Activated naive CD4-positive, alpha-beta T cell (primary cell): ENCODE measurements at places on chromosomes 7 and 10.

DNA sequence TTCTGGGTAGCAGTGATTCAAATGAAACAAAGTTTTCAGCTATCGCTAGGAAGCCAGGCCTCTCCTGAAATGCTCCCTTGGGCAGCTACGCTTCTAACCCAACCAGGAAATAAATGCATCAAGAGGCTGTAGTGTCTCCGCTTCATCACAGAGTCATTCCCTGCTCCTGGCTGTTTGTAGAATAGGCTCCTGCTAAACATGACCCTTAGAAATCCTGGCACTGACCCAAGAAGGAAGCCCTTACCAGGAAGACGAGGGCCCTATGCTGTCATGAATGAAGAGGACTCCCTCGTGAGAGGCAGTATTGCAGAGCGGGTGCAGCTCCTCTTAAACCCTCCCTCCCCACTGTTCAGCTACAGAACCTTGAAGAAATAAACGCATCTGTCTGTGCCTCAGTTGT is 48.3 kb downstream of the NOD1 start:
- DNase-seq: no peak

DNA sequence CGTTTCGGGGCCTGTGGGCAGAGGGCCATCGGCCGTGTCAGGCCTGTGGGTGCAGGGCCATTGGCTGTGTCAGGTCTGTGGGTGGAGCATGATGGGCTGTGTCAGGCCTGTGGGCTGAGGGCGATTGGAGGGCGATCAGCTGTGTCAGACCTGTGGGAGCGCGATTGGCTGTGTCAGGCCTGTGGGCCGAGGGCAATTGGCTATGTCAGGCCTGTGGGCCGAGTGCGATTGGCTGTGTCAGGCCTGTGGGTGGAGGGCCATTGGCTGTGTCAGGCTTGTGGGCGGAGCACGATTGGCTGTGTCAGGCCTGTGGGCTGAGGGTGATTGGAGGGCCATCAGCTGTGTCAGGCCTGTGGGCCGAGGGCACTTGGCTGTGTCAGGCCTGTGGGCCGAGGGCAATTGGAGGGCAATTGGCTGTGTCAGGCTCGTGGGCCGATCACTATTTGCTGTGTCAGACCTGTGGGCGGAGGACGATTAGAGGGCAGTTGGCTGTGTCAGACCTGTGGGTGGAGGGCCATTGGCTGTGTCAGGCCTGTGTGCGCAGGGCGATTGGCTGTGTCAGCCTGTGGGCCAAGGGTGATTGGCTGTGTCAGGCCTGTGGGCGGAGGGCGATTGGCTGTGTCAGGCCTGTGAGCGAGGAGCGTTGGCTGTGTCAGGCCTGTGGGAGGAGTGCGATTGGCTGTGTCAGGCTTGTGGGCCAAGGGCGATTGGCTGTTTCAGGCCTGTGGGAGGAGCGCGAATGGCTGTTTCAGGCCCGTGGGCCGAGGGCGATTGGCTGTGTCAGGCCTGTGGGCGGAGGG is 54.1 kb downstream of the DYNC2I1 start:
- DNase-seq: no peak

- DNase-seq: no peak
These were observed 203.4 kb downstream of the KIF20B start for GRCh38 chr10:89904755-89905154.

- DNase-seq: no peak
These were observed 154.4 kb upstream of the NPY start for GRCh38 chr7:24129597-24129996.

DNA sequence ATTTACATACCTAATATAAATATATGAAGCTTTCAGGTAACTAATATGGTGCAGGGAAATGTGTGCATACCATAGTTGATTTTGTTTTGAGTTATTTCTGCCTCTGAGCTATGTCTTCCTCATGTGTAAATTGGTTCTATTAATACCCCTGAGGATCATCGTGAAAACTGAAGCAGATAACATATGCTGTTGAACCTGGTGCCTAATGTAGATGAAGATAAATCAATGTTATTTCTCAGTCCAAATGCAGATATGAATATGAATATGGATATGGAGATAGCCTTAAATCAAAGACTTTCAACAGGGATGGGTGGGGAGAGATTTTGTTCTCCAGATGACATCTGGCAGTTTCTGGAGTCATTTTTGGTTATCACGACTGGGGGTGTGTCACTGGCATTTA is 122.3 kb upstream of the ANKRD30A start:
- DNase-seq: no peak

GRCh38 chr10:63027531-63027930 is 105.6 kb upstream of the NRBF2 start:
- no peak for DNase-seq

DNA sequence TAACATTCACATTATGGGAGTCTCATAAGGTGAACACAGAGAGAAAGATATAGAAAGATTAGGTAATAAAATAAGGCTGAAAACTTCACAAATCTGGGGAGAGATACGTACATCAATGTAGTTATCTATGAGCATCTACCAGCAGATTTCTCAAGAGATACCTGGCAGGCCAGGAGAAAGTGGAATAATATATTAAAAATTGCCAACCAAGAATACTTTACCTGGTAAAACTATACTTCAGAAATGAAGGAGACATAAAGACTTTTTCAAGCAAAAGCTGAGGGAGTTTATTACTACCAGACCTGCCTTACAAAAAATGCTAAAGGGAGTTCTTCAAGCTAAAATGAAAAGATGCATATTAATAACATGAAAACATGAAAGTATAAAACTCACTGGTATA is 78.8 kb upstream of the COMTD1 start:
- DNase-seq: no peak

GRCh38 chr10:14736600-14737081 is 38.1 kb downstream of the FAM107B start:
- DNase-seq: no peak

DNA sequence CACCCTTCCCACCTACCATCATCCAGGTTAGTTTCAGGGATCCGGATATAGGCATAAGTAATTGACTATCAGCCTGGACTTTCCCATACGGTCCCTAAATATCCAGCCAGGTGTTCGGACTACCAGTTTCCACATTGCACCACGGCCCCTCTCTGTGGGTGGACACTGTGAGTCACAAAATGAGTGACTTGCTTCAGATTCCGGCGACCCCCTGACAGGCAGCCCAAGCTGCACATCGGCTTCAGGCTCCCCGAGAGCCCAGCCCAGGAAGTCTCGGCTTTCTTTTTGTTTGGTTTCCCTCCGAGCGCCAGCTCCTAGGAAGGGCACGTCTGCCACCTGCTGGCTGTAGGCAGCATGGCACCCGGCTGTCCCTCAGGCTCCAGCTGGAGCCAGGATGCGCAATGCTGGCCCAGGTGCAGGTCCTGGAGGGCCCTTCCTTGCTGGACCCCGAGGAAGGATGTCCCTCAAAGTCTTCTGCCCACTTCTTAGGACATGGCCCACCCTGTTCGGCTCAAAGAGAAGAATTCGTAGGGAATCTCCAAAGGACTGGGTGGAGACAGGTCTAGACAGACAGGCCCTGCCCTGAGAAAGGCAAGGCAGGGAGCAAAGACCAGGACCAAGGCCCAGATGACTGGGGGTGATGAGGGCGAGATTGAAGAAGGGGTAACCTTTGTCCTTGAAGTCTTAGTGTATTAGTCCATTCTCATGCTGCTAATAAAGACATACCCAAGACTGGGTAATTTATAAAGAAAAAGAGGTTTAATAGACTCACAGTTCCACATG is 10.6 kb downstream of the HABP2 start:
- peak; percentile 48 for DNase-seq

DNA sequence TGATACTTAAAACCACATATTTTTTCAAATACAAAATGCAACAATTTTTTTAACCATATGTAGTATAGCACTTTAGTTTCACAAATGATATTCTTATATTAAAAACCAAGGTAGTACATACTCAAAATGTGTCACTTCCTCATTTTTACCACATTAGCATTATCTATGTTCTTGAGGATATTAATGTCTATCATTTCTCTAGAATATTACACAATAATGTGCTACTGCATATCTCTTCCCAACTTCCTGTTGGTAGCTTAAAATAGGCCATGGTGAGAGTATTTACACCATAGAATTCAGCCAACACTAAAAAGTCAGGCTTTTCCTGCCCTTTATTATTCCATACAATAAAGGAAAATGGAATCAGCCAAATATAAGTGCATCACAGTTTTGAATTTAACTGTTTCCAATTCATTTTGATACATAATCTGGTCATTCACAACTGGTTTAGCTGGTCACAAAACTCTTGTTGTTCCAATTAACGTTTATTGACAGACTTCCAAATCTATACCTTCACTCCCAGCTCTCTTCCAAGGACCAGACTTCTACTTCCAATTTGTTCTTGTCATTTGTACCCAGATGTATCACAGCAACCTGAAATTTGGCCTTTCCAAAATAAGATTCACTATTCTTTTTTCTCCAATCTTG is 20.0 kb upstream of the LRRC17 start:
- no peak for DNase-seq

- no peak for DNase-seq
These were observed 244.4 kb downstream of the RPS24 start for GRCh38 chr10:78278058-78278404.

- no peak for DNase-seq
These were observed 606.4 kb downstream of the TNS3 start for GRCh38 chr7:46975493-46975892.

DNA sequence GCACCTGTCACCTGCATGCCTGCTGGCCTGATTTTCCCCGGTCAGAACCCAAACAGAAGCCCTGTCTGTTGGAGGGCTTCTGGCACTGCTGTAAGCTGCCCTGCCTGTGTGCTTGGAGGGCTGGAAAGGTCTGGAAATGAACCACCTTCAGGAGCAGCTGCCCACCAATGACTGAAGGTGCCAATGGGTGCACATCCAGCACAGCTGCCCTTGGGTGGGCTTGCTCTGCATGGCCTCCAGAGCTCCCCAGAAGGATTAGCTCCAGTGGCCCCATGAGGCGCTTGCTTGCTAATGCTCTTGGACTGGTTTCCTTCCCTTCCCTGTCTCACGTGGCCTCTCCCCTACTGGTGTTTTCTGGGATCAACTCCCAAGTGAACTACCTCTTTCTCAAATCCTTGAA is 43.2 kb downstream of the WDFY4 start:
- DNase-seq: no peak

- no peak for DNase-seq
These were observed 26.9 kb downstream of the BAG3 start for GRCh38 chr10:119677904-119678755.

GRCh38 chr10:69458430-69459100 is 7.3 kb downstream of the TSPAN15 start:
- DNase-seq: no peak

DNA sequence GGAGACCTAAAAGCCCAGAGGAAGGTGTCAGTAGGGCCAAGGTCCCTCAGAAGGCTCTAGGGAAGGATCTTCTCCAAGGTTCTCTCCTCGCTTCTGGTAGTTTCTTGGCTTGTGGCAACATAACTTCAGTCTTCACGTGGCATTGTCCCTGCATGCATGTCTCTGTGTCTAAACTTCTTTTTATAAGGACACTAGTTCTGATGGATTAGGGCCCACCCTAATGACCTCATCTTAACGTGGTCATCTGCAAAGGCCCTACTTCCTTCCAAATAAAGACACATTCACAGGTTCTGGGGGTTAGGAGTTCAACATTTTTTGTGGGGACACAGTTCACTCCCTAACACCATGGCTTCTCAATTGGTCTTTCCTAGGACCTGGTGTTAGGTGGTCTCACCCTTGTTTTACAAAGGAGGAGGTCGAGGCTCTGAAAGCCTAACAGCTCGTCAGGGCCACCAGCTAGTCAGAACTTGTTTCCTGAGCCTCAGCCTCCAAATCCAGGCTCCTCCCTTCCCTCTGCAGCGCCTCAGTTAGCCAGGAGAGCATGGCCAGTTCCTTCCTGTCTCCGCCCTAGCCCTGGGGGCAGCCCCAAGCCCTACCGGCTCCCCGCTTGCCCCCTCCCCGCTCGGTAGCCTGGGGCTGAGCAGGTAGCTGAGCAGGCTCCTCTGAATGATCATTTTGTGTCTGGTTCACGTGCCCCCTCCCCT is 109.7 kb upstream of the PPIF start:
- no peak for DNase-seq

DNA sequence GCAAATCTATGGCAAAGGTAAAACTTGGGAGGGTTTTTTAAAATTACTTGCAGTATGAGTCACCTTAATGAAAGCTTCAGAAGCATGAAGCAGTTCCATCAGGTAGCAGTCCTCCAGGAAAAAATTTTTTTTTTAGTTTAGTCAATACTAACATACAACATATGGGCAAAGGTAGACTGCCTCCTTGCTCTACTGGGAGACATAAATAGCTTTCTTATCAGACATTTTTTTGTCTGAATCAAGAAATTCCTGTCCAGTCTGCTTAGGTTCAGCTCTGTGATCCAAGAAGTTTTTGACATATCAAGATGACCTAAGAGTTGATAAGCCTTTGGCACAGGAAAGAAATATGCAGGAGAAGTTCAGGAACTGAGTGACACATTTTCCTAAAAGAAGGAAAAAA is 171.5 kb upstream of the TCF7L2 start:
- no peak for DNase-seq

DNA sequence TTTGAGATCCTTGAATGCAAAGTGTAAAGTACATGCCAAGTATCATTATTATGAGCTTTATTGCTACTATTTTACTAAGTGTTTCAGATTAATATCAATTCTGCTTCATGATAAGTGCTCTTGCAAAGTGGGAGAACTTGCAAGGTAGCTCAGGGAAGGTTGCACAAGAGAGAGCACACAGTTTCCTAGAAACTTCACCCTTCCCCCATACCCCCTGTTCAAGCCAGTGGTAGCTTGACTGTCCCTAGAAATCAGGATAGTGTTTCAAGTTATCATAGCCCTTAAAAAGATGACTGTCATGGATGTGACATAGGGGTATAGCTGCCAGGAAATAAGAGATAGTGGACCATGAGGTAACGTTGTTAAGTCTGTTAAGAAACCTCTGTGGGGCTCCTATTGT is 251.5 kb downstream of the TRIL start:
- no peak for DNase-seq

- DNase-seq: no peak
These were observed 8.0 kb downstream of the SKAP2 start for GRCh38 chr7:26856176-26856985.

DNA sequence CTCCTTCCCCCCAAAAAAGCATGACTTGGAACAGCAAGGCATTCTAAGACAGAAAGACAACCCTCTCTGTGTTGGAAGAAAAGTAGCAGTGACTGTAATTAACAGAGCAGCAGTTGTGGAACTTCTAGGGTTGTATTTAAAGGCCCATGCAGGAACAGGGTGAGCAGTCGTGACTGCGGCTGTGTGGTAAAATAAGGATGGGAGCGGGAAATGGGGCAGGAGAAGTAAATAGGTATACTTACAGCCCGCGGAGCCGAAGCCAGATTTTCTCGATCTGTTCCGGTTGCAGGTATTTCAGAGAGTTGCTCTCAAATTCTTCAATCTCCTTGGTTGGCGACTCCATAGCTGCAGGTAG is 179 bp downstream of the PDE1C start:
- DNase-seq: no peak

DNA sequence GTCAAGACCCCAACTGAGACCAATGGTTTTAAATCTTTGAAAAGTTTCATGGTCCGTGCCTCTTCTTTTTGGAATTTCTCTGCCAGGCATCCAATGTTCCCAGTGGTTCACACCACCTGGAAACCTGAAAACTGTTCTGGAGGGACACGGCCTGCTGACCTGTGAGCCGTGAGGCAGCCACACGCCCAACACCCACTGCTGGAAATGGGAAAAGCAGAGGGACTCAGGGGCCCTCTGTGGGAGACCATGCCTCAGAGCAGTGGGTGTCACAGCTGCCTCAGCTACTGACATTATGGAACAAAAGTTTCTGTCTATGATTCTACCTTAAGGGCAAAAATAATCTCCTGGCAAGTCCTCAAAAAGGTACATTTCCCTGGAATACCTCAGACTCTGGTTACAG is 70.4 kb upstream of the VIPR2 start:
- no peak for DNase-seq

GRCh38 chr7:96962221-96962885 is 43.0 kb upstream of the DLX6 start:
- no peak for DNase-seq
